ENCODE measurements at places on chromosomes 3 and 15. TPM values are rescaled to one million over a fixed set of nuclear protein-coding genes. Genes with fewer than 3 reads are reported as not detected.

RASGRF1 gene
- not detected for total RNA-seq

KCNMB3 gene
- 1.8 TPM for total RNA-seq

PAQR5 gene
- 0.59 TPM for total RNA-seq

SLC51A gene
- total RNA-seq, result not detected

AEN gene
- 19.9 TPM for total RNA-seq

RARRES1 gene
- total RNA-seq, result not detected

AP3S2 gene
- 38.2 TPM for total RNA-seq

FRMD5 gene
- not detected for total RNA-seq

SAMMSON gene
- total RNA-seq, result not detected

RFTN1 gene
- 115 TPM for total RNA-seq

GOLGA8B gene
- 156 TPM for total RNA-seq

CEP152 gene
- total RNA-seq, result 7.2 TPM

ABHD5 gene
- 16.6 TPM for total RNA-seq

CAPN3 gene
- 6.8 TPM for total RNA-seq

RETNLB gene
- total RNA-seq, result not detected

SCAANT1 gene
- not detected for total RNA-seq

CACNA1D gene
- total RNA-seq, result 0.54 TPM

CD200R1 gene
- 25.8 TPM for total RNA-seq

SLC12A6 gene
- total RNA-seq, result 82.9 TPM

DPP8 gene
- total RNA-seq, result 64.8 TPM

ARHGAP31 gene
- 8.4 TPM for total RNA-seq

Data from natural killer cell (primary cell).